K562 (cell line): ENCODE measurements at places on chromosomes 13 and 19.

GRCh38 chr19:1466461-1467214 lies 12.4 kb downstream of the C19orf25 start:
- DNase-seq = no peak

GRCh38 chr19:1074544-1075283 lies 7.7 kb downstream of the ARHGAP45 start:
- peak; percentile 98 for DNase-seq

DNA sequence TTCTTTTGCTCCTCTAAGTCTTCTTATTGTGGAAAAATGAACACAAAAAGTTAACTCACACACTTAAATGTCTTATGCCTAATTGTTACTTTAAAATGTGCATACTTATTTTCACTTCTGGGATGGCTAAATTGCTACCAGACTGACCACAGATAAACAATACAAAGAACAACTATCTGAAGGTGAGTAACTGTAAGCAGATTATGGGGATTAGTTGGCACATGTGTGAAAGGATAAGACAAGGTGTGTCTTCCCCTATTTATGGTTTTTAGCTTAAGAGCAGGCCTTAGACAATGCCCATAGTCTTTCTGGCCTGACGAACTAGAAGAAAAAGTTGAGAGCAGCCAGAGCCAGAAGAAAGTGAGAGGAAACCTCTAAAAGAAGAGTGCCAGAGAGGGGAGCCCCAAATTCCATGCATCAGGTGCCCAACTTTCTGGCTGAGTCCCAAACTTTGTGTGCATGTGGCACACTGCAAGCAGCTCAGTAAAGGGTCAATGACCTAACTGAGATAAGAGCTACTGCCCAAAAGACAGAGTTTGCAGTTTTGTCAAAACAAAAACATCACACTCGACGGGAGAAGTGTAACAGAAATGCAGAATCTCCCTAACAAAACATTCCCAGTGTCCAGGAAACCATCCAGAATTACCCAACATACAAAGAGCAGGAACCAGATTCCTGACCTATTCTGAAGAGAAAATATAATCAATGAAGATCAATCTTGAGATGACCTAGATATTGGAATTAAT lies 375.4 kb downstream of the KCNRG start:
- peak; percentile 13 for DNase-seq

DNA sequence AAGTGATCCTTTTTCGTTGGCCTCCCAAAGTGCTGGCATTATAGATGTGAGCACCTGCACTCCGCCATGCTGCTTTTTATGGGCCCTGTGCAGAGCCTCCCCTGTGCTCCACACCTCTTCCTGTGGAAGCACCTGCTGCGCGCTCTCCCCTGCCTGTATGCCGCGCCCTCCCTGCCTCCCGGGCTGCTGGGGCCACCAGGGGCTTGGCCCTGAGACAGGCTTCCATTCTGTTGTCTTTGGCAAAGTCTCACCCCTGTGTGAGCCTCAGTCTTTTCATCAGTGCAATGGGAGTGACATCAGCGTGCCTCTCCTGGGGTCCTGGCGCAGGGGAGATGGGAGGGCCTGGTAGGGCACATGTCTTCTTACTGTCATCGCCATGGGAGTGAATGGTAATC lies 1.3 kb downstream of the FAM174C start:
- no peak for DNase-seq

- DNase-seq = no peak
Observed at GRCh38 chr13:31878052-31878451, 138.7 kb downstream of the RXFP2 start.

DNA sequence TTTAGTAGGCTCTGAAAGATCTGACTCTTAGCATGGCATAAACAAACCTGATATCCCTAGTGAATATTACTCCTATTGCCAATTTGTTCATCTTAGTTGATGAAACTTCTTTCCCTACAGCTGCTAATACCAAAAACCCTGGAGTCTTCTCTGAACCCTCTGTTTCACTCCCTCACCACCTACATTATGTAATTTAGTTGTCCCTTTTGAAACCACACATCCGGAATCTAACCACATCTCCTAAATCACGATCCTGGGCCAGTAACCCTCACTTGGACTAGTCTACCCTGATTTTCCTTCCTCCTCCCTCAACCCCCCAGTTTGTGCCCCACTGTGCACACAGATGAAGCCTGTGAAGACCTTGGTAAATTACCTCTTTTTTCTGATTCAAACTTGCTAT lies 1.2 kb downstream of the ZNF256 start:
- DNase-seq = no peak

DNA sequence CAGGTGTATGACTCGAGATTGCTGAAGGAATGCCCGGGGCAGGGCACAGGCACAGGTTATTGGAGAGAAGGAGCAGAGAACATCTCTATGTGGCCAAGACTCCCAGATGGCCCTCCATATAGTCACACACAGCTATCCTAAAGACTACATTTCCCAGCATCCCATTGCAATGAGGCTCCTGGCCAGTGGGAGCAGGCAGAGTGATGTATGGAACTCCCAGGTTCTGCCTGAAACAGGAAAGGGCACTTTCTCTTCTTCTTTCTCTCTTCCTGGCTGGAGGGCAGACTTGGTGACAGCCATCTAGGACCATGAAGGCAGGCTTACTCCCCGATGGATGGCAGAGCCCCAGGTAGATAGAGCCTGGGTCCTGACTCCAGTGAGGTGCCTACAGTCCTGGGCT lies 13.5 kb downstream of the PPP1R13L start:
- DNase-seq = peak; percentile 47
